Stomach (tissue), 19 donors: ENCODE measurements at places on chromosomes 7 and 10.

DNA sequence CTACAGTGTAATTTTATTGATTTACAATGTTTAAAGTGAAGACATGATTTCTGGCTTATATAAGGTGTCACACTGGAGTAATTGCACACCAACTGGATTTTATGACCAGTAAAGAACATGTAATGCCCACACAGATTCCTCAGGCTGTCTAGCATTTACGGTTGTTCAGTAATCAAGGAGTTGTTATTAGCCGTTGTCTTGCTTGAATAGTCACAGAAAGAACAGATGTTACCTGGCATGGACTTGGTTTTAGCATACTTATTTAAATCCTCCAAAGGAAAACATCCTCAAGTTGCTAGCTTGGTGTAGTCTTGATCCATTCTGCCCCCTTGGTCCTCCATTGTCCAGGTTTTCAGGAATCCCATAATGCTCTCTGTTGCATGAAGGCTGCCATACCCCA is 65.8 kb downstream of the POU6F2 start:
- H3K4me1 ChIP-seq = no peaks in the 10 kb centered on the region
- H3K27ac ChIP-seq = no peak overlapping the region
- no peaks in the 10 kb centered on the region for H3K36me3 ChIP-seq
- no peaks in the 10 kb centered on the region for H3K27me3 ChIP-seq

DNA sequence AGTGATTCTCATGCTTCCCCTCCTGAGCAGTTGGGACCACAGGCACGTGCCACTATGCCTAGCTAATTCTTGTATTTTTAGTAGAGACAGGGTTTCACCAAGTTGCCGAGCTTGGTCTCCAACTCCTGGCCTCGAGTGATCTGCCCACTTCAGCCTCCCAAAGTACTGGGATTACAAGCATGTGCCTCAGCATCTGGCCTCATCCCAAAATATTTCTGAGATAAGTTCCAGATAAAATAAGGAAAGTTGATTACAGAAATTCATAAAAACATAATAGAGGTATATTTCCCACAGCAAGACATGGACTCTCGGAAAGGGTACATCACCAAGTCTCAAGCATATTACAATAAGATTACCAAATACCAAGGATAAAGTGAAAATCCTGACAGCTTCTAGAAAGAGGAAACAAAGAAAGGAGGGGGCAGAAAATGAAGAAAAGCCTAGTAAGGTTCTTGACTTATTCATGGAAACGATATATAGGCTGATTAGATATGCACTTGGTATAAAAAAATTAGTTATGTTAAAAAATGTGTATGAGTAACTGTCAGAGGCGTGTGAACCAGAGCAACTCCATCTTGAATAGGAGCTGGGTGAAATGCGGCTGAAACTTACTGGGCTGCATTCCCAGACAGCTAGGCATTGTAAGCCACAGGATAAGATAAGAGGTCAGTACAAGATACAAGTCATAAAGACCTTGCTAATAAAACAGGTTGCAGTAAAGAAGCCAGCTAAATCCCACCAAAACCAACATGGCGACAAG is 35.0 kb downstream of the IQUB start:
- H3K4me3 ChIP-seq = no peak overlapping the region
- H3K27me3 ChIP-seq = no peaks in the 10 kb centered on the region
- no peaks in the 10 kb centered on the region for H3K36me3 ChIP-seq
- no peak for DNase-seq

DNA sequence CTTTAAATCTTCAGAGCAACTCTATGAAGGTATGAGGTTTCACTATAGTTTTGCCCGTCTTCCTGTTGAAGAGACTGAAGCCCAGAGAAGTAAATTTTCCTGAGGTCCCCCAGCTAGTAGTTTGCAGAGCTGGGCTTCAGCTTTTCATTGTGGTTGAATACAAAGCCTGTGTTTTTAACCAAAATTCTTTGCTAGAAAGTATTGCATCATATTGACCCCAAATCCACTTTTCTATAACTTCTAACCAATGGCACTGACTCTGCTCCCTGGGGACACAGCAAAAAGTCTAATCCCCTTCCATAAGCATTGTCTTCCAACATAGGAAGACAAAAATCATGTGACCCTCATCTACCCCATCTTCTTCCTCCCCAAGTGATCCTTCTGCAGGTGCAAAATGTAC is 93.0 kb downstream of the KCNMA1 start:
- no peak overlapping the region for H3K27ac ChIP-seq
- H3K36me3 ChIP-seq = no peaks in the 10 kb centered on the region
- DNase-seq = no peak
- no peaks in the 10 kb centered on the region for H3K27me3 ChIP-seq

DNA sequence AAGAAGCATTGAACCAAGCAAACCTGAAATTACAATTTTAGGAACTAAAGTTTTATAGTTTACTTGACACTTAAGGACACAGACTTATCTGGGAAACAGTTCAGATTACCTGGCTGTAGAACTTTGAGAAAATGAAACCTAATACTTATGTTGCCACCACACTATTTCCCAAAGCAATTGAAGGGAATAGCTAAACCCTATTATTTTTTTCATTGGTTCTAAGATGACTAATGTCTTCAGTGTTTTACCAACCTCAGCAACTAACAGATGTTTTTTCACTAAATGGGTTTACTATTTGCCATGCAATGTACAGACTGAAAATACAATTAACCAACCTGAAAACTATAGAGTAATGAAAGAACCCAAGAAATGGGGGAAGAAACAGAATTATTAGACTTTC is 689.6 kb downstream of the SORCS1 start:
- no peaks in the 10 kb centered on the region for H3K36me3 ChIP-seq
- no peaks in the 10 kb centered on the region for H3K4me1 ChIP-seq
- no peak for DNase-seq
- no peak overlapping the region for H3K4me3 ChIP-seq
- H3K27me3 ChIP-seq = no peaks in the 10 kb centered on the region
- no peak overlapping the region for H3K27ac ChIP-seq

DNA sequence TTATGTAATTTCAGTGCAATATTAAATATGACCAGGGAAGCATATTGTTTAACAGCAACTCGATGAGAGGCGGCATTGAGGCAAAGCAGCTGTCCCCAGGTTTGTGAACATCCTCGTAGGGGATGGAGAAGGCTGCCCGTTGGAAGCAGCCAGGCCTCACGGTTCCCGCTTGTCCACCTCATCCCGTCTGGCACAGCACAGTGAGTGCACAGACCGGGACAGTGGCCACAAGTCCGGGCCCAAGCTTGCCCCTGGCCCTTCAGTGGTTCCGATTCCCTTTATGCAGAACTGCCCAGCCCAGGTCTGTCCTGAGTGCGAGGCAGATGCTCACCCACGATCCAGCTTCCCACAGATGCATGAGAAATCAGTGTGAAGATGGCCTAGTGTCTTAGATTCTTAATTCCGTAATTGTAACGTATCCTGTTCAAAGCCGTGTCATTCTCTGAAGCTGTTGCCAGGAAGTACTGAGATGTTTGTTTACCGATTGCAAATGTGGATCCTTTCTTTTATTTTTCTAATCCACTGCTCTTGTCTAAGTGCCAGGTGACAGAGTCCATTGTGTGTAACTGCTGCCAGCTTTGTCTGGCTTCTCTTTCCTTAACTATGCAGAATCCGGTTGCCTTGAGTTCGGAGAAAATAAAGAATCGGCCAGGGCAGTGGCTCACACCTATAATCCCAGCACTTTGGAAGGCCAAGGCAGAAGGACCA is 35.5 kb downstream of the PFKP start:
- H3K27ac ChIP-seq = no peak overlapping the region
- no peak overlapping the region for H3K4me3 ChIP-seq
- no peak for DNase-seq
- peaks cover 48% of the 10 kb centered on the region for H3K36me3 ChIP-seq
